ENCODE measurements at places on chromosomes 3 and 15.

DNA sequence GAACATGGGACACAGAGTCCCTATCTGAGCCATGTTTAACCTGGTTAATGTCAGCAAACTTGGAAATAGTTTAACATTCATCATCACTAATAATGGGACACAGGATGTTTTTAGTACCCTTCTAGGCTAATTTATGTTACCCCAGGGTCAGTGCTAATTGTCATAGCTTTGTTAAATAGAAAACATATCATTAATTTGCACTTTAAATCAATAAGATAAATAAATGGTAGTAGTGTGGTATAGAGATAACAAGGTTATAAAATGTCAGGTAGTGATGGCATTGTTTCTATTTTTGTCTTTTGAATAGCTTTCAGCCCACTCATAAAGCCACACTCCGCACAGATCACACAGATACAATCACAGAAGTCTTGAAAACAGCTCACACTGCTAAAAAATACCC lies 534.9 kb downstream of the MECOM start:
- no peak for DNase-seq

- DNase-seq = no peak
These were observed 213.4 kb upstream of the EOMES start for GRCh38 chr3:27935492-27935891.

GRCh38 chr3:43861635-43862034 lies 170.9 kb downstream of the ABHD5 start:
- DNase-seq = no peak

DNA sequence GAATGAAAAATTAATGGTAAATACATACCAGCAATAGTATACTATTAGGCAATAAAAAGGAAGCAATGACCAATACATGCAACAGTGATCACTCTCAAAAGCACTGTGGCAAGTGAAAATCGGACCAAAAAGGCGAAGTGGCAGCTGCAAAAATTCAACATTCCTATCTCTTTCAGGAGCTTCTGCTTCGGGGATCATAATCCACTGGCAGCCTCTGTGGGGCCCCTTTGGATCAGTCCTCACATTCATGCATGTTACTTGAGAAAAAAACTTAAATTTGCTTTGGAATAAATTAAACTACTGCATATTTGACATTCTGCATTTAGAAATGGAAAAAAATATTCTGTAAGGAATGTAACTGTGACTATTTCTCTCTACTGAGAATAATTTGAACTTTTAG lies 425.6 kb downstream of the NR2F2 start:
- no peak for DNase-seq

GRCh38 chr3:127967316-127967715 lies 52.3 kb downstream of the KBTBD12 start:
- DNase-seq = no peak

DNA sequence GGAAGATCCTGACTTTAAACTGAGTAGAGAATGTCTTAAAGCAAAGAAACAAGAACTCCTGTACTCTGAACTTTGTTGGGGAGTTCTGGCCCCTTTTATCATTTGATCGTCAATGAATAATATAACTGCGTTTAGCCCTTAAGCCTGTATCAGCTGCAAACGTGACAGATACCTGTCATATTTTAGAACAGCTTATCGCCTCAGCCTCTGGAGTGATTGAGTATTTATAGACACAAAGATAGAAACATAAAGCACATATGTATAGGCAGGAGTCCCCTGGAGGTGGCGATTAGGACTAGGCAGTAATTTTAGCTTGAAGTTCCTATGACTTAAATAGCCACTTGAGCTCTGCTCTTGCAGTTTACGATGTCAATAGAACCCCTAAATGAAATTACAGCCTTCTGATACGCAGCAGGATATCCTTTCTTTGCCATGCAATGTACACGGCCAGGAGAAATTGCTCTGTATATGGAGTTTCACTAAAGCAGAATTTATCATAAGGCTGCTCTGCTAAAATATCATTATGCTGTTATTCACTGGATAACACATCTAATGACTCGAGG lies 321.8 kb downstream of the TIGIT start:
- no peak for DNase-seq

- DNase-seq = no peak
These were observed 8.8 kb downstream of the BCL2A1 start for GRCh38 chr15:79962178-79962577.

DNA sequence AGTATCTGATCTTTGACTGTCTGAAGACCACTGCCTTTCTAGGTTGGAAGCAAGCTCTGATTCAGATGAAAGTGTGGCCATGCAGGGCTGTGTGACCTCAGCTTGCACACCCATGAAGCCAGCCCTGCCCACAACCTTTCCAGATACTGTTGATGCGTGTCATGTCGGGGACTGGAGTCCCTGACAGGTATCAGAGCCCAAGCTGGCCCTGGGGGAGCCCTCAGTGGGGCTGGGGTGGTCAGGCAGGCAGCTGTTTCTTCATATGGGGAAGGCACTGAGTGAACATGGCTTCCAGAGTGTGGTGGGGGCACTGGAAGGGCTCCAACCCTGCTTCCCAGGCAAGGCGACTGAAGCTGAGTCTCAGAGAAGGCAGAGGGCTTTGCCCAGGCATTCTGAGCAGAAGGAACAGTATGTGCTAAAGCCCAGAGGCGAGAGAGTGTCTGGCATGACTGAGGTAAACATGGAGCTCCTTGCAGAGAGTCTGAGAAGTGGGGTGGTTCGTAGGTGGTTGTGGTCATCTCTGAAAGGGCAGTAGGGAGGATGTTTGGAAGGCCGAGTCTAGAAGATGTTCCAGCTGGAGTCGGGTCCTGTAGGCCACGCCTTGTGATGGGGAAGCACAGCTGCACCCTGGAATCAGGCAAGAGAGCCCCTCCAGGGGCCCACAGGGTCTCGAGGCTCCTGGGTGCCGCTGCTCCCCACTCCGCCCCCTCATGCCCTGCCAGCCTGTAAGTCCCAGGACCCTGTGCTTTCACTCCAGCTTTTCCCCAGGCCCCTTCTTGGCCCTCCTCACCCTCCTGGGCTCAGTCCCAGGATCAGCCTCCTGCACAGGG lies 122.2 kb downstream of the EEFSEC start:
- DNase-seq = no peak

Data from AG04449 (cell line).